ENCODE measurements at places on chromosomes 5 and 9.

DNA sequence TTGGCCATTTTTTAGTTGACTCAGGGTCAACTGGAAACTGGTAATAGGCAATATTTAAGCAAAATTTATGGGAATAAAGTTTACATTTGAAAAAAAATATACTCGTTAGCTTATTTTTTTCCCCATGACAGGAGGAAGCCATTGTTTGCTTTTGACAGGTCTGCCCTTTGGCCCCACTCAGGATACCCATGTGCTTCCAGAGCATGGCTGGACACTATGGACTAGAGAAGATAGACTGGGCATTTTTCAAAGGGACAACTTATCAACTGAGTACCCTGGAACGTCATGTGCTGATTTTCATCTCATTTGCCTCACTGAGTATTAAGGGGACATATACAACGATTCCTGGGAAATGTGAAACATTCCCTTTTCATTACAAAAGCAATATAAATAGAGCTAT, 83.1 kb upstream of the SMIM32 start:
- no peak for DNase-seq

- DNase-seq: no peak
Observed at GRCh38 chr9:92954049-92954861, 6.9 kb downstream of the FGD3 start.

DNA sequence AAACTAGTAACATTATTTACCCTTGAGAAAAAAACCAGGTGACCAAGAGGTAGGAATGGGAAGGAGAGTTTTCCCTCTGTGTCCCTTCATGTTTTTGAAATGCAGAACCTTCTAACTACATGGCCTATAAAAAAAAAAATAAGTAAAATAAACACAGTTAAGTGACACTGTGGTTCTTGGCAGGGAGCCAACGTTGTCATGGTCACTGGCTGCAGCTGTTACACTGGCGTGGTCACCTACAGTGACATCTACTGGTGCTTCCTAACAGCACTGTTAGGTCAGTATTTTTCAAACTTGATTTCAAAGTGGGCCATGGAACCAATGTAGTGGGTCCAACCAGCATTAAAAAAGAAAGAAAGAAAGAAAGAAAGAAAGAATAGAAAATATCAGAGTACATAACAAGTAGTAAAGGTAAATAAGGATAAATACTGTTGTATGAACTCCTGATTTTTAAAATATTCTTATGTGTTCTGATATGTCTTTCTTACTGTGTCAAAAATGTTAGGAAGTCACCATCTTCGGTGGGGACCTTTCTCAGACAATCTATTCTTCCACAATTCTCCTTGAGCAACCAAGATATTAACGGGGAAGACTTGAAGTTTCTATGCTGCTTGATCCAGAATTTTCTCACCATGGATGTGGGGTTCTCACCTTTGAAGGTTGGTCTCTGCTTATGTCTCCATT, 59.1 kb upstream of the PJA2 start:
- DNase-seq: peak; percentile 66

DNA sequence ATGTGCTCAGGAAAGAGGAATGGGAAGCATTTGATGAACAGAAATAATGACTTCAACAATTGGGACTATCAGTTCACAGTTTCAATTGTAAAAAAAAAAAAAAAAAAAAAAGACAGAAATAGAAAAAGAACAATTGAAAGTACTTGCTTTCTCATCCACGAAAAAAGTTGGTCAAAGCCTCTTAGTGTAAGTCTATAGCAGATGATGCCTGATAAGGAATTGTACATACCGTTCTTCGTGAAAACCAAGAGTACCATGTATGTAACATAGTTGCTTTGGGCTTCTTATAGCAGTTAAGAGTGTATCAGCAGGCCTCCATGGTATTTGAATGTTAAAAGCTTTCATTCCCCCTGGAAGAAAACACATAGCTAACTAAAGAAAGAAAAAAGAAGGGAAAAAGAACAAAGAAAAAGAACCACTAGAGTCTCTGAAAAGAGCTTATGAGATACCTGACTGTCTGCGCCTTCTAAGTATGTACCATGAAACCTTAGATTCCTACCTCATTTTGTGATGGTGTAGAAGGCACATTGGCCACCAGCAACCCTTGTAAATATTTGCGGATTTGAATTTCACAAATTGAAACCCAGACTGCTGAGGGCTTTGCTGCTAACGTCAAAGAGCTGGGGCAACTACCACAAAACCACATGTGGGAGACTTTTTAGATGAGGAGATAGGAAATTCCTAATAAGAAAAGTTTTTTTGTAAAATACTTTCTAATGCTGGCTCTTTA, 75.2 kb downstream of the TMC1 start:
- no peak for DNase-seq

DNA sequence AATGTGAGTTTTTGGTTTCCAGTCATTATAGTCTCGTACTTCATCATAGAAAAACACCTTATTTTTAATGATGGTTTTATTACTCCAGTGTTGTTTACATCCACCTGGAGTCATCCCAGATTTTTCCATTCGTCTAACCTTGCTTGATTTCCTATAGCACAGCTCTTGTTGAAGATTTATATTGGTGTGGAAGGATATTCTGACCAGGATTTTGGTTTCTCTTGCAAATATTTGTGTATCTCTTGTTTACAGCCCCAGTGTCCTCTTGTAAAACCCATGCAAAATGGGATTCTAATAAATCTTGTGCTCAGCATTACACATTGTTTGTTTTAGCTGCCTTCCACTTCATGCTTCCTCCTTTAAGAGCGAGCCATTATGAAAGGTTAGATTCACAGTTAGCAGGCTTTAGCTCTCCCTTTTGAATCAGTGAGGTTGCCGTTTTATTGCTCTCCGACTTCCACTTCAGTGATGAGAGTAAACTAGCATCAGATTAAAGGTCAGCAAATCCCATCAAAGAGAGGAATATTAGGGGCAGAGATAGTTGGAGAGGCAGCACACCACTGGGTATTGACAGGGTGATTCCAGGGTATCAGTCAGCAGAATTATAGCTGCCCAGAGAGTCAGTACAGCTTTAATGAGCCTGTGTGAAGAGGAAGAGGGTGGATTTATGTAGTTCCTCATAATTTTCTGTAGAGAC, 157.1 kb downstream of the PBX3 start:
- no peak for DNase-seq

DNA sequence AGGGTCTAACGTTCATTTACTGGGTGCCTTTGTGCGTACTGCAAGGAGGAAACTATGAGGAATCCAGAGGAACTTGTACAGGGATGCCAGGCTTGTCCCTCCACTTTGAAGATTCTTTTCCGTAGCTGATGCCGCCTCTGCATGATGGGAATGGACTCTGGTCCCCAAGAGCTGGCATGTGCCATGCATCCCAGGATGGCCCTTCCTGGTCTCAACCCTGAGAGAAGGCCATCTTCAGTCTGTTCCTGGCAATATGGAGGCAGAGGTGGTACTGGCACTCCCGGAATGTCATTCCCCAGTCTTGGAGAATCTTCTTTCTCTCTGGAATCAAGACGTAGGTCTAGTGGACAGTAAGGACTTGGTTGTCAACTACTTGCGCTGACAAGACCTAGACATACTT, 61.5 kb downstream of the BASP1 start:
- DNase-seq: no peak

GRCh38 chr5:157267761-157268480, 2.0 kb downstream of the CYFIP2 start:
- DNase-seq: no peak

DNA sequence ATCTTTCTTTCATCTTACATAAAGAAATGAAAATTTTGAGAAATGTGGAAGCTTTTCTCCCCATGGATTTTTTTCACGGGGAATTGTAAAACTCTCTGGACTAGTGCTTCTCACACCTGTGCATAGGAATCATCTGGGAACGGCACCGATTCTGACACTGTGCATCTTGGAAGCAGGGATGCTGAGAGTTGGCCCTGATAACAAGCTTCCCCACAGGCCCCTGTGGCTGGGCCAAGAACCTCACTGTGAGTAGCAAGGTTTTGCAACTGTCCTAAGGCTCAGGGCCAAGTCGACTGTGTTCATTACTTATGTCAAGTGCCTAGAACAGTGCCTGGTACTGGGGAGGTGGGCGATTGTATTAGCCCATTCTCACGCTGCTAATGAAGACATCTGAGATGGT, 107.9 kb upstream of the ICE1 start:
- no peak for DNase-seq

- DNase-seq: no peak
Observed at GRCh38 chr5:72661405-72661804, 154.2 kb upstream of the ZNF366 start.

GRCh38 chr5:66777868-66778267, 181.7 kb downstream of the MAST4 start:
- DNase-seq: no peak

DNA sequence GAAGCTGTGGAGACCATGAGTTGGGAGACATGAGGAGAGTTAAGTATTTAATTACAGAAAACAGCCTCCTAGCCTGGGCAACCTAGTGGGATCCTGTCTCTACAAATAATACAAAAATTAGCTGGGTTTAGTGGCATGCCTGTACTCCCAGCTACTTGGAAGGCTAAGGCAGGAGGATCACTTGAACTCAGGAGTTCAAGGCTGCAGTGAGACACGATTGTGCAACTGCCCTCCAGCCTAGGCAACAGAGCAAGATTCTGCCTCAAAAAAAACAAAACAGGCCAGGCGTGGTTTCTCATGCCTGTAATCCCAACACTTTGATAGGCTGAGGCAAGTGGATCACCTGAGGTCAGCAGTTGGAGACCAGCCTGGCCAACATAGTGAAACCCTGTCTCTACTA, 52.6 kb downstream of the AQP7 start:
- DNase-seq: no peak

DNA sequence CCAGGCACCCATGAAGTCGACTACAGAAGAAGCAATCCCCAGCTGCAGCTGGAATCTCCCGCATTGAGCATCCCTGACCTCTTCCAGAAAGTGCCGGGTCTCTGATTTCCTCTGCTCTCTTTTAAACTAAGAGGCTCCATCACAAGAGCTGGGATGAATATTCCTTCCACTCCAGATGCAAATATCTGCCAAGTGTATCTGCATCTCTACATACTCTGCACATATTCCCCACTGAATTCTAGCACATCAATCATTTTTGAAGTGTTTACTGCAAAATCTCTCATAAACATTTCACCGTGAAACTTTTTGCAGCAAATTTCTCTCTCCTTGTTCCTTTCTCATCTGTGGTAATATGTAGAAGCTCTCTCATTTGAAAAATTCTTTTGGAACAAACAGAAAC, 161.5 kb downstream of the GABRB2 start:
- no peak for DNase-seq

- no peak for DNase-seq
Observed at GRCh38 chr5:4929092-4929655, 211.0 kb upstream of the ADAMTS16 start.

DNA sequence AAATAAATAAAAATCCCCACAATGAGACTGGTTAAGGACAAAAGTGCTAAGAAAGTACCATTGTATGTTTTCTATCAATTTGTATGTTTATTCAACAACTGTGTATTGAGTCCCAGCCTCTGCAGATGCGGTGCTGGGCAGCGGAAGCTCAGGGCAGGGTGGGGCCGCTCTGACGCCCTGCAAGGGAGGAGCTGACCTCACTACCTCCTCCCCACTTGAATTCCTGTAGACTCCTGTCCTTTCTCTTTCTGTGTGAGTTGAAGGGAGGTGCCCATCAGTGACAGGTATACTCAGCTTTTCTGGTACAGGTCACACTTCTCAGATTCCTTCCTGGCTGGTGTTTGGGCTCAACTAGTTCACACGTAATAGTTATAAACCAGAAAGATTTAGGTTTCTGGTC, 27.0 kb downstream of the ANGPTL2 start:
- DNase-seq: no peak

- no peak for DNase-seq
Observed at GRCh38 chr9:82554381-82554780, 508.6 kb downstream of the RASEF start.

- no peak for DNase-seq
Observed at GRCh38 chr9:79584655-79584982, 12.9 kb downstream of the TLE4 start.

- DNase-seq: no peak
Observed at GRCh38 chr5:6383376-6383775, 5.0 kb upstream of the MED10 start.

DNA sequence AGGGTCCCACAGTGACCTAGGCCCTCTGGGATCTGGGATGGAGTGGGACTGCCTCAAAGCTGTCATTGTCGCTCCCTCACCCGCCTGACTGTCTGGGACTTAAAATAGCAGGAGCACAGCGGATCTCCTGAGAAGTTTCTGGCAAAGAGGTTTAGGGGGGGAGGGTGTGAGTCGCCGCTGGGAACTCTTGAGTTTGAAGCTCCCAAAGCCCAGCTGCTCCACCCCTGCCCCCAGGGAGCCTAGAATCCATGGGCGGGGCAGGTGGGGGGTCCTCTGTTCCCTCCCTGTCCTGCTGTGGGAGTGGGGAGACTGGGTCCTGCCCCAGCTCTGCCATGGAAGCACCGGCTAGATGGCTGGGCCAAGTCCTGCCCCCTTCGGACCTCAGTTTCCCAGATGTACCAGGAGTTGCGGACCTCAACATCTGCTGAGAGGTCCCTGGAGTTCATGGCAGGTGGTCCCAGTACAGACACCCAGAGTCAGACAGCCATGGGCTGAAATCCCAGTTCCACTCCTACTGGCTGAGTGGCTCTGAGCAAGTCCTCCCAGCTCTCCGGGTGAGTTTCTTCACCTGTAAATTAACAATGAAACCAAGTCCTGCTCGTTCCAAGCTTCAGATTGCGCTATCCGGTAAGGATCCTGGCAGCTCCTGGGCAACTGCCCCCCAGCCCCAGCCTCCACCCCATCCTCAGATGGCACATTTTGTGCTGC, 985 bp upstream of the WDR38 start:
- DNase-seq: no peak

GRCh38 chr5:123066016-123066415, 23.0 kb upstream of the PRDM6 start:
- DNase-seq: no peak

GRCh38 chr9:136171009-136171800, 33.7 kb downstream of the LHX3 start:
- DNase-seq: peak; percentile 55

- no peak for DNase-seq
Observed at GRCh38 chr5:53944981-53945380, 365.4 kb downstream of the ARL15 start.
